ENCODE measurements at places on chromosomes 3 and 15. TPM values are rescaled to one million over a fixed set of nuclear protein-coding genes. Genes with fewer than 3 reads are reported as not detected.

GRCh38 chr3:134685929-134686802 is 35.3 kb upstream of the KY start:
- H3K27ac ChIP-seq, result no peak overlapping the region
- H3K36me3 ChIP-seq, result no peaks in the 10 kb centered on the region
- no peak for DNase-seq
- H3K4me3 ChIP-seq, result no peak overlapping the region
- no peaks in the 10 kb centered on the region for H3K4me1 ChIP-seq

GRCh38 chr3:72150634-72151412 is 365.9 kb upstream of the PROK2 start:
- no peaks in the 10 kb centered on the region for H3K27me3 ChIP-seq
- no peak overlapping the region for H3K4me3 ChIP-seq
- no peaks in the 10 kb centered on the region for H3K36me3 ChIP-seq
- no peaks in the 10 kb centered on the region for H3K4me1 ChIP-seq

The SUSD5 gene
- total RNA-seq, result 4.3 TPM

DNA sequence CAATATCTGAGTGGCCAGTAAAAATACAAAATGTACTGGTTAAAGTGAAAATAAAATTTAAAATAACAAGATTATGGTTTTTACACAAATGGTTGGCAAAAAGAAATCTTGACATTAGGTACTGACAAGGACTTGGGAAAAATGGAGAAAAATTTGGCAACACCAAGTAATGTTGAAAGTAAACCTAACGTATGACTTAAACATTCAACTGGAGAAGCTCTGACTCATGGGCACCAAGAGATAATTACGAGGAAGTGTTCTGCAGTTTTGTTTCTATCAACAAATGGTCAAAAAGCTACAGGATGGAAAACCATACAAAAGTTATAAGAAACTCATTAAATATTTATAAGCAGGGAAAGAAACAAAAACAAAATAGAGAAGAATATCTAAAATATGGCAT is 177.7 kb downstream of the ZNF385D start:
- H3K27ac ChIP-seq, result no peak overlapping the region
- no peaks in the 10 kb centered on the region for H3K4me1 ChIP-seq
- DNase-seq, result no peak
- no peak overlapping the region for H3K4me3 ChIP-seq
- H3K27me3 ChIP-seq, result no peaks in the 10 kb centered on the region

DNA sequence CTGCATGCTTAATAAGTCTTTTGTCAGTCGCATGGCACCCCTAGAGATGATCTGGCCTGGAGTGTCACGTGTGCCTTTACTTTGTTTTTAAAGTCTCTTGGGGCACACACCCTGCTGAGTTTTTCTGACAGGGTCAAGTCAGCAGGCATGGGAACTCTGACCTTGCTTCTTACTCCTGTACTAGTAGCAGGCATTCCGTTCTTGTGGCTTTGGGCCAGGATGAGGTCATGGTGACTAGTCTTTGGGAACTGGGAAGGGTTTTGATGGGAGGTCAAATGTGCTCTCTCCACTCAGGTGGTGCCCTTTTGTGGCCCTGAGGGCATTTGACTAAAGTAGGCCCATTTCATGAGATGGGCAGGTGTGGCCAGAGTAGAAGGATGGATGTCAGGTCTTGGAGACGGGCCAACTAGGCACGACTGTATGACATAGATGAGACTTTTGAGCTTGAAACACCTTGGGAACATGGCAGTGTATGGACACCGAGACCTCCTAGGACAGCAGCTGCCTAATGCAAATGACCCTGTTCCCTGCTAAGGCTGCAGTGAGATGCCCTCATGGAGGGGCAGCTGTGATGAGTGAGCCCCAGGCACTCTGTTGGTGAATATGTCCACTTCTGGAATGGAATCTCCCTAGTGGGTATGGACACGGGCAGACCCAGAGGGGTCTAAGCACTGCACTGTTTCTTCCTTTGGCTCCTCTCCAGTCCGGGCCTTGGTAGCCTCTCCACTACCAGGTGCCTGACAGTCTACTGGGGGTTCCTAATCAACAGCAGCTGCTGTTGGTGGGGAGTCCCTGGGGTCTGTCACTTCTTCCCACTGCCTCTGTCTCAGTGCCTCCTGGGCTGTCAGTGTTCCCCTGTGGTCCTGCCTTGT is 16.4 kb downstream of the SRPRB start:
- peaks cover 23% of the 10 kb centered on the region for H3K36me3 ChIP-seq
- H3K4me3 ChIP-seq, result no peak overlapping the region
- no peak overlapping the region for H3K27ac ChIP-seq
- no peaks in the 10 kb centered on the region for H3K27me3 ChIP-seq
- H3K4me1 ChIP-seq, result no peaks in the 10 kb centered on the region

DNA sequence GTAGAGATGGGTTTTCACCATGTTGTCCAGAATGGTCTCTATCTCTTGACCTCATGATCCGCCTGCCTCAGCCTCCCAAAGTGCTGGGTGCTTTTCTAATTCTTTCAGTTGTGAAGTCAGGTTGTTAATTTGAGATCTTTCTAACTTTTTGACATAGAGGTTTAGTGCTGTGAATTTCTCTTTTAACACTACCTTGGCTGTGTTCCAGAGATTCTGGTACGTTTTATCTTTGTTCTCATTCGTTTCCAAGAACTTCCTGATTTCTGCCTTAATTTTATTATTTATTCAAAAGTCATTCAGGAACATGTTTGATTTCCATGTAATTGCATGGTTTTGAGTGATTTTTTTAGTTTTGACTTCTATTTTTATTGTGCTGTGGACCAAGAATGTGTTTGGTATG is 63.5 kb upstream of the CCDC54 start:
- no peaks in the 10 kb centered on the region for H3K36me3 ChIP-seq
- no peaks in the 10 kb centered on the region for H3K4me1 ChIP-seq
- no peak overlapping the region for H3K27ac ChIP-seq
- H3K27me3 ChIP-seq, result no peaks in the 10 kb centered on the region
- DNase-seq, result no peak
- no peak overlapping the region for H3K4me3 ChIP-seq

- H3K4me3 ChIP-seq, result no peak overlapping the region
- DNase-seq, result no peak
- no peak overlapping the region for H3K27ac ChIP-seq
- H3K27me3 ChIP-seq, result peaks cover 3% of the 10 kb centered on the region
- H3K36me3 ChIP-seq, result no peaks in the 10 kb centered on the region
Observed at GRCh38 chr15:22958487-22959280, 21.5 kb downstream of the CYFIP1 start.

The PPM1L gene
- 26.4 TPM for total RNA-seq

- no peak overlapping the region for H3K27ac ChIP-seq
- no peaks in the 10 kb centered on the region for H3K36me3 ChIP-seq
- H3K4me1 ChIP-seq, result peaks cover 20% of the 10 kb centered on the region
- no peak overlapping the region for H3K4me3 ChIP-seq
- no peaks in the 10 kb centered on the region for H3K27me3 ChIP-seq
- no peak for DNase-seq
Observed at GRCh38 chr3:121566773-121567172, 976 bp upstream of the ARGFX start.

The DNAH12 gene
- total RNA-seq, result not detected

DNA sequence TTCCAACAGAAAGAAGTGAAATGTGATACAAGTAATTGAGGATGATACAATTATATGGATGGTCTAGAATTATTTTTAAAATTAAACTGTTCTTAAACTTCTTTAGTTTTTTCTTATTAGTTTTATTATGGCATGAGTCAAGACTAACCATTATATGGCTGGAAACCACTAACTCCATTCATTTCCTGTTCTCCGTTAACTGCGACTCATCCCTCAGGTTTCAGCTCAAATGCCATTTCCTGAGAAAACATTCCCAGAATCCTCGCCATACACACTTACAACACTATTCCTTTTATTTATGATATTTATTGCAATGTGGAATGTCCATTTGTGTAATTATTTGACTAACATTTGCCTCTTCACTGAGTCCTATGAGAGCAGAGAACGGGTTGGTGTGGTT is 394.1 kb downstream of the SOX2 start:
- H3K36me3 ChIP-seq, result no peaks in the 10 kb centered on the region
- no peak overlapping the region for H3K4me3 ChIP-seq
- no peak for DNase-seq
- H3K4me1 ChIP-seq, result no peaks in the 10 kb centered on the region

DNA sequence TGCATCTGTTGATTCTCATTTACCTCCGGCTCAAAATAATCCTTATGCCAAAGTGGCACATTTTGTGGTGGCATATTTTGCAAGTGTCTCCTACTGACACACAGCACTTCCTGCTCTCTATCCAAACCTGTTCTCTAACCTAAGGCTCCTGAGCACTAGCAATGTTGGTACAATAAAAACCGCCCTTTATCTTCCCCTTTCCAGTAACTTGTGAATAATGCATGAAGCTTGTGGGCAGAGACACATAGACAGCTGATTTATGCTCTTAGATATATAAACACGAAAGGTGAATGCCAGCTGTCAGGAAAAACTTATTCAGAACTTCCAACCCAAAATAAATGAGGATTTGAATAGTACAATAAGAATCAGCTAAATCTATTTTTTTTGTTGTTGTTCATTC is 34.6 kb upstream of the ARPIN start:
- no peaks in the 10 kb centered on the region for H3K27me3 ChIP-seq
- no peaks in the 10 kb centered on the region for H3K36me3 ChIP-seq
- H3K4me1 ChIP-seq, result no peaks in the 10 kb centered on the region
- H3K27ac ChIP-seq, result no peak overlapping the region

DNA sequence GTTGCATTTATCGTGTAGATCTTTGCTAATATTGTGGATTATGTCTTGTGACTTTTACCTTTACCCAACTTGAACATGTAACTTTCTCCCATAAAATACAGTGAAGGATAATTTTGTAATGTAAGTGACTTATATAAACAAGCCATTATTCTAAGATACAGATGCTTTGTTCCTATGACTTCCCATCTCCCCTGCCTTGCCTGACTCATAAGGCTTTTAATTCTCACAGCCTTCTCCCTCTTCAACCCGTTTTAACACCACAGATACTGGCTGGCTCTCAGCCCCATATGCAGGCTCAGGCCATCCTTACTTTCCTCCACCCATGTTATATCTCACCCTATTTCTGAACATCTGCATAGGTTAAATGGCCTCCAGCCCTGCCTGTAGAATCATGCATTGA is 4.1 kb downstream of the CCNDBP1 start:
- 0 out of 2 replicates have a peak, but pooled peaks cover 4% of the 10 kb centered on the region for H3K36me3 ChIP-seq
- no peaks in the 10 kb centered on the region for H3K27me3 ChIP-seq
- no peak for DNase-seq
- H3K4me1 ChIP-seq, result peaks cover 7% of the 10 kb centered on the region
- no peak overlapping the region for H3K4me3 ChIP-seq
- no peak overlapping the region for H3K27ac ChIP-seq

DNA sequence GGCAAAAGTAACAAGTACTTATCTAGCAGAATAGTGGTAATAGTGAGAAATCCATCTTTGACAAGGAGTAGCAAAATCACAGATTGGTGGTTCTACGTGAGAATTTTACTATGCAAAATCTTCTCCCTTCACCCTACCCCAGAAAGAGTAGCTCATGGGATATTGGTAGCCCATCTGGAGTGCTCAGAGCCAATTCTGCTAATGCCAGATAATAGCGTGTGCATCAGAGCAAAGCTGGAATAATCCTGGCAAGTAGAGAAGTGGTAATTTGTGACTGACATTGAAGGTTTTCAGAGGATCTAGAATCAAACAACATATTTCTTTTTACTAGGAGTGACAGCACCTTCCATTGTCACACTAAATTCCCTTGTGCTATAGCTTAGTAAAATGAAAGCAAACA is 192.9 kb downstream of the ZBBX start:
- no peaks in the 10 kb centered on the region for H3K4me1 ChIP-seq
- no peak for DNase-seq
- no peak overlapping the region for H3K4me3 ChIP-seq
- no peaks in the 10 kb centered on the region for H3K27me3 ChIP-seq
- H3K36me3 ChIP-seq, result no peaks in the 10 kb centered on the region
- no peak overlapping the region for H3K27ac ChIP-seq

DNA sequence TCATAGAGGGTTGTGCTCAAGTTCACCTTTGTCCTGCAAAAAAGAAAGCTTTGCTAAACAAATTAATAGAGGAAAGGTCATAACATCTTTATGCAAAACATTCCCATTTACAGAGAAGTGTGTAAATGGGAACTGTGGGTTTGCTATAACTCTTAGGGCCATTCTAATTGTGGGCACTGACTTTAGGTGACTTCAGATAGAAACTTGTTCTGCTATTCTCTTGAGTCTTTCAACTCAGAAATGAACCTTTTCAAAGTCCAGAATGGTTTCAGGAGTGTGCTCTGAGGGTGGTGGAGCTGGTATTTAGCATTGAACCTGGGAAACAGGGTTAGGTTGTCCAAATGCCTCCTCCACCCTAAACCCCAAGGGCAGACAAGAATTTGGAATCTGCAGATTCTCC is 34.0 kb downstream of the SPTSSB start:
- DNase-seq, result no peak
- H3K36me3 ChIP-seq, result no peaks in the 10 kb centered on the region
- no peak overlapping the region for H3K4me3 ChIP-seq
- H3K27me3 ChIP-seq, result no peaks in the 10 kb centered on the region
- no peak overlapping the region for H3K27ac ChIP-seq

The CERS3 gene
- total RNA-seq, result 2.2 TPM

- no peak overlapping the region for H3K27ac ChIP-seq
- H3K36me3 ChIP-seq, result no peaks in the 10 kb centered on the region
- no peaks in the 10 kb centered on the region for H3K27me3 ChIP-seq
- DNase-seq, result no peak
Observed at GRCh38 chr3:23075496-23075895, 127.6 kb upstream of the UBE2E2 start.

DNA sequence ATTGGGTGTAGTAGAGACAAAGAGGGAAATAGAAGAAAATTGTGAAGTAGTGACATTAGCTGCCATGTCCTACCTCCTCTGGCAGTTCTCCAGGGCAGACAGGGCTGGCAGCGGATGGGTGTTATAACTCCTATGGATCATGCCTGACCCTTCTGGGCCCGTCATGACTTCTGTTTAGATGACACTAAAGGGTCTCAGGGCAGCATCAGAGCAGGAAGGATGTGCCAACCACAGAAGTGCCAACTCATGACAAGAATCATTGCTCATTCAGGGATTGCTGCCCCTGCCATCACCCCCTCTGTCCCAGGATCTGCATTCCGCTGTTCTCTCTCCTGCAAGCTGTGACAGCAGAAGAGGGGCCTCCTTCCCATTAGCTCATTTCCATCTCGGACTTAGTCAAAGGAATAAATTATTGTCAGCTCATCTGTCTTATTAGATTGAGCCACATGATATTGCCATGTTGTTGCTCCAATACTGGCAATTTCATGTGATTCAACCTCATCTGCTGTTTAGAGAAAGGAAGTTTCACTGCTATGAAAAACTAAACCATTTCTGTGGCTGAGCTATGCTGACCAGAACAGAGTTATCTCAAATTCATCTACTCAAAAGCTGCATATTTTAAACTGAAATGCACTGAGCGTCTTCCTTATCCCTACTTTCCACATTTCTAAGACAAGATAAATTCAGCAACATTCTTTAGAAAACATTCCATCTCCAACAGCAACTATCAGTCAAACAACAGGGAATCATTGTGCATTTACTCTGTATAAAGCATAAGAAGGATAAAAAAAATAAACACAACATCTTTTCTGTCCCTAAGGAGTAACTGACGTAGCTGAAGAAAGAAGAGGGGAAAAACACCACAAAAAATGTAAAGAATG is 271.6 kb downstream of the FHIT start:
- no peaks in the 10 kb centered on the region for H3K4me1 ChIP-seq
- DNase-seq, result no peak
- H3K4me3 ChIP-seq, result no peak overlapping the region
- H3K27me3 ChIP-seq, result no peaks in the 10 kb centered on the region
- H3K27ac ChIP-seq, result no peak overlapping the region

The TRH gene
- not detected for total RNA-seq

- H3K4me1 ChIP-seq, result peaks cover 20% of the 10 kb centered on the region
- no peaks in the 10 kb centered on the region for H3K36me3 ChIP-seq
- H3K27me3 ChIP-seq, result peaks cover 12% of the 10 kb centered on the region
- no peak overlapping the region for H3K27ac ChIP-seq
- no peak overlapping the region for H3K4me3 ChIP-seq
- DNase-seq, result no peak
Observed at GRCh38 chr15:29677871-29678461, 144.3 kb downstream of the TJP1 start.

The SOX14 gene
- total RNA-seq, result 0.23 TPM

The PEX11A gene
- 4.5 TPM for total RNA-seq

All from GM23338 (cell line).